ENCODE measurements at places on chromosomes 2 and 18.

DNA sequence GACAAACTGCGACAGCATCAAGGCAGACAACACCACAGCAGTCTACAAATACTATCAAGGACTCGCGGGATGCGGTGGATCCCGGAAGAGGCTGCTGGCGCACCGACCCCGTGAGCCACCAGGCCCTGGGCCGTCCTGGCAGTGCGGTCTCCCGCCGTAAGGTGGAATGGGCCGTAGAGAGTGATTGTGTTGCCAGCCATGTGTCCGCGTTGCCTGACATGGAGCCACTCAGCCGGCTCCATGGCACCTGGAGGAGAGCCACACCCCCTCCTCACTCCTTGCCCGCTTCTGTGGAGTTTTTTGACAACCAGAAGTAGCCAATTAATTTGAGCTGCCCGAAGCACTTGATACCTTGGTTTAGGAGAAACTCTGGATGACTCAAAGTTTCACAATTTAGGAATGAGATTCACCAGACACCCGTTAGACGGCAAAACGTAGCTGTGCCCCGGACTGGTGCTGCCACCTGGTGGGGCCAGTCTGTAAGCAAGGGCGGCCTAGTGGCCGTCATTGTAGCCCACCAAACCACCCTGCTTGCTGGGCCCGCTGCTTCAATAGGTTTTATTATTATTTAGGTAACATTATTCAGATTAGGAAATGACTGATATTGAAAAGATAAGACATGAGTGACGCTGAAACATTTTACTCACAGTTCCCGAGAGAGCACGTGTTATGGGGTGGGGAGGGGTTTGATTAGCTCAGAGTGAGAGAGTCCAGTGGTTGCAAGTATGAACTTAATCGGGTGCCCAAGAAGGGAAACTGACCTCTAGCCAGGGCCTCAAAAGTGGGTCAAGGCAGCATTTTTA, 10.2 kb upstream of the IMP4 start:
- DNase-seq, result peak; percentile 79

DNA sequence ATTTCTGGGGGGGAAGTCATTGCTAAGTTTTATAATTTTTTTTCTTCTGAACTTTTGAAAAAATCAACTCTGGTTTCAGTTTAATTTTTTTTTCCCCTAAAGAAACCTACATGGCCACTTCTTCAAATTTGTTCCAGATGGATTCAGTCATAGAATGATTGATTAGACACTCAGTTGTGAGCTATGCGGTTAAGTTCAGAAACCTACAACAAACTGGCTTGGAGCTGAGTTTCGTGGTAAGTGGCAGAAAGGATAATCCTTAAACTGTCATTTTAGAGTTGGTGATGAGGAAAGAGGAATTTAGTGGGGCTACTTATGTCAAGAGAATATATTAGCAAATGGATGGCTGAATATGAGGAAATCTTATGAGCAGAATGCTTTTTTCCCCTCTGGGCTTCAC, 23.7 kb downstream of the EFEMP1 start:
- DNase-seq, result no peak

DNA sequence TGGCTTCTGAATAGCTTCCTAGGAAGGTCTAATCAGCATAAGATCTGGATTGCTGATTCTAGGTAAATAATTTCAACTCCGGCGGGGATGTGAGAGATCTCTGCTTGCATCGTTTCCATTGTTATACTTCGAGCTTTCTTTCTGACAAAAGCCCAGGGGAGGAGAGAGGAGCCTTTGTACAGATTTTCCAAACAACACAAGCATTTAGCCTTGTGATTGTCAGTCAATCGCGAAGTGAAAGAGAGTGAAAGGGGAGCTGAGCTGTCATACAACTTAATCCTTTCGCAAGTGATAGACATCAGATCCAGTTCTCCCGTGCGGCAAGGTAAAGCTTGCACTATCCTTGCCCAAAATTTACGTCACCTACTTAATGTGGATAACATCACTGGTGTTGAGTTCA, 26.2 kb downstream of the RALB start:
- no peak for DNase-seq

DNA sequence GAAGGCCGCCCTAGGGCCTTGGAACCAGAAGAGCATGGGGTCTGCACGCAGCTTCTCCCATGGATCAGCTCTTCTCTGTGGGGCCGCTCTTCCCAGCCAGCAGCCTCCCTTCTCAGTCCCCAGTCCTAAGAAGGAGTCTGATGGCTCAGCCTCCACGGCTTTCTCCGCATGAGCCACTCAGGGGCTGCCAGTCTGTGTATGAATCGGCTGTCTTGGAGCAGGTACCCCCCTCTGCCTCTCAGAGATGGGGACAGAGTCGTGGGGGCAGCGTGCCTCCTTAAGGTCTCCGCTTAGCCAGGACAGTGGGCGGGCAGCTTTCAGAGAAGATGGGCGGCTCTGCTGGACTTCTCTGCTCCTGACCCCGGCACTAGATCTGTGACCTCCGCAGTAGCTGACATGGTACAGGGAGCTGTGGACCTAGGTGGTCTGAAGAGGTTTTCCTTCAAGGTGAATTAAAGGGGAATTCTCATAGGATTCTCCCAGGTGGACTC, 21.6 kb downstream of the INPP5D start:
- no peak for DNase-seq

GRCh38 chr2:16617282-16618266, 48.1 kb downstream of the CYRIA start:
- DNase-seq, result no peak

DNA sequence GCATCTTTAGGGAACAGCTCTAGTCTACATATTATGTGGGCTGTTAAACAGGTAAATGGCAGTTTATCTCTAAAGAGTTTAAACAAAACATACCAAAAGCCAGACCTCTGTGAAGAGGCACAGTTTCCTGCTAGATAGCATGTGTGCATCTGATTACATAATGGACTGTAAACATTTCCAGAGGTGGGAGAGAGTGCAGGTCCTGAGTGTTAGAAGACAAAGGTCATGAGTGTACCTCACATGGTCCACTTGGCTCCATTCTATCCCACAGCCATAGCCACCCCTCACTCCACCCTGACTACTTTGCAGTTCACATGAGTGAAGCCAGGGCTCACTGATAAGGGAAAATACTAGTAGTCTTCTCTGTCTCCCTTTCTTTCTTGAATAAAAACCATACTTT, 233.4 kb downstream of the MTX2 start:
- DNase-seq, result no peak

Measured in transverse colon (tissue), 4 donors.